Colonic mucosa (tissue), 4 donors: ENCODE measurements at places on chromosomes 6 and 20.

GRCh38 chr20:35002426-35003210 is 47.0 kb downstream of the MYH7B start:
- DNase-seq: no peak

- no peak for DNase-seq
Observed at GRCh38 chr6:99458319-99458718, 33.2 kb upstream of the PNISR start.

GRCh38 chr20:37938181-37938750 is 35.3 kb downstream of the VSTM2L start:
- no peak for DNase-seq

DNA sequence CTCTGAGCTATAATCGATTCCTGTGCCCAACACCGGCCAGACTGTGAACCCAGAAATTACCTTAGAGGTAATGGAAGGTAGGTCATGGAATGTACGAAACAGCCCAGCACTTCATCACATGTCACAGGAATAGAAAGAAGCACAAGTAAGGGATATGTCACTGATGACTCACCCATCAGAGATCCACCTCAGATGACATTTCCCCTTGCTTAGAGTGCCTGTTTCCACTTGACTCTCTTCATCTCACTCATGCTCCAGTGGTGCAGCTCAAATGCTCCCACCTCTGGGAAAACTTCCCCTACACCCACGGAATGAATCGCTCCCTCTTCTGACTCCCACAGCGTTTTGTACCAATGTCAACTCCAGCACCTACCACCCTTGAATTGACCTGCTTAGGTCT is 381.6 kb upstream of the CNR1 start:
- no peak for DNase-seq

GRCh38 chr6:79525272-79526100 is 11.7 kb downstream of the LCA5 start:
- DNase-seq: no peak
